ENCODE measurements at places on chromosomes 2 and 18. TPM values are rescaled to one million over a fixed set of nuclear protein-coding genes. Genes with fewer than 3 reads are reported as not detected.

ATP8B1 gene
- total RNA-seq: 8.2 TPM

SPATA3 gene
- total RNA-seq: not detected

SERPINB10 gene
- total RNA-seq: not detected

FAM124B gene
- under 0.01 TPM for total RNA-seq

UGT1A9 gene
- under 0.01 TPM for total RNA-seq

SATB2 gene
- total RNA-seq: 19.0 TPM
